ENCODE measurements at places on chromosomes 12 and 14.
A peak's percentile ranks its signal among the peaks of the same experiment; 100 is the strongest.

GRCh38 chr14:101444116-101444515, 117.2 kb upstream of the DIO3 start:
- DNase-seq: no peak

DNA sequence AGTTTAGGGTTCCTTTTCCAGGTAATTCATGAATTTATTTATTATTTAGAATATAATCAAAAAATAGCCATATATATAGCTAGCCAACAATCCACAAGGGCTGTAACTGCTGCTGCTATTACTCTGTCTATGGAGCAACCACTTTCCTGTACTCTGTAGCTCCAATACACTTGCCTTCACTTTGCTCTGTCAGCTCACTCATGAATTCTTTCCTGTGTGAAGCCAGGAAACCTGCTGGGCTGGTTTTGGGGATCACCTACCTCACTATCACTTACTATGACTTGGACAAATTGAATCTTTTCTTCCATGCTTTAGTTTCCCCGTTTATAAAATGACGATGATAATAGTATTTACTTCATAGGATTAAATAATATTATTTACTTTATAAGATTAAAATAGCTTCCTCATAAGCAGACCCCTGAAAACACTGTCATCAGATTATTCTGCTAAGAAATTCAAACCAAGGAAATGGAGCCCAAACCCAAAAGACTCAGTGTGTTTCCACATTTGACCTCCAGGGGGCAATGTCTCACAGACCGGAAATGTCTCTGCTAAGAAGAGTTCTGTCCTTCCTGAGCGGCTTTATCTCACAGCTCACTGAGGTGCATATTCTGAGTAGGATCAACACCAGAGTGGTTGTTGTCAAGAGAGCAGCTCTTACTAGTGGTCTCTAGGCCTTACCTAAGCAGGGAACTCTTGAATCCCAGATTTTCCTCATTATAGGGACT, 457.1 kb downstream of the DAD1 start:
- no peak for DNase-seq

DNA sequence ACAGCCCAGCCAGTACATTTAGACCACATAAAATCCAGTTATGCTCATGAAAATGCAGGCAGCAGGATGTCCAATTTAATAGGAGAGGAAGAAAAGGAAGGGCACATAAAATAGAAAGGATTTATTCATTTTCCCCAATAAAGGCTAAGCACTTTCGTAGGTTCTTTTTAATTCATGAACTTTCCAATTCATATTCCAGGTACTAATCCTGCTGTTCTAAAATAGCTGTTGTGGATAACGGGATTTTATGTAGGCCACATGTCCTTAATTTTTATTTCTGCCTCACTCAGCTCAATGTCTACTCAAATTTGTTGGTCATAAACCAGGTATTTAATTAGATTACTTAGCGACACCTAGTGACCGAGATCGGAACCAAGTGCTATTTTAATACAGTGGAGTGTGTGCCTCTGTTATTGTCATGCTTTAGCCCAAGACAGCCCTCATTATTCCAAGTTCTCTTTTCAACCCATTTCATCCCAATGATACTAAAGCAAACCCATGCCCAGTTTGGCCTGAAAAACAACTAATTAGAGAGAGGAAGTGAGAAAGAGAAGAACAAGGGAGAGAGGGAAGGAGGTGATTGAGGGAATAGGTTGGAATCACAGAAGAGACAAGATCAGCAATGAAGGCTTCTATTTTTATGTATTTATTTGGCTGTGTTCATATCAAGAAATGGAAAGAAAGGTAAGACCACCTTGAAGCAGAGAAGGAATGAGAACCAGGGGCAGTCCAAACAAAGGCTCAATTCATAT, 45.9 kb upstream of the IFNG-AS1 start:
- DNase-seq: peak; percentile 34

DNA sequence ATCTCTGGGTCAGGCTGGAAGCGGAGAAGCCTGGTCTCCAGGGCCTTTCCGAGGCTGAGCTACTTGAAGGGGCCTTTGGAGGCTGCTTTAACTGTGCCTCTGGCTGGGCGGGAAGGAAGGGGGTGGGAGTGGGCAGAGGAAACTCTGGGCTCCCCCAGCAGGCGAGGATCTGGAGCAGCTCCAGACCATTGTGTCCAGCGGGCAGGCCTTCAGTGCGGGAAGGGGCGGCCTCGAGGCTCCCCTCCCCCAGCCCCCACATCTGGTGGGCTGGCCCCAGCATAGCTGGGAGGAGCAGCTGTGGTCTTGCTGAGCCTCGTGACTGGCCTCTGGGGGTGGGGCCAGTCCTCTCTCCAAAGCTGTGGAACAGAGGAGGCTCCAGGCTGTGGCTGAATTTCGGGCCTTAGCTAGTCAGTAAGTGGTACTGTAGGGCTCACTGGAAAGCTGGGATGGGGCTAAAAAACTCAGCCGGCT, 3.4 kb downstream of the TAMALIN start:
- peak; percentile 64 for DNase-seq

DNA sequence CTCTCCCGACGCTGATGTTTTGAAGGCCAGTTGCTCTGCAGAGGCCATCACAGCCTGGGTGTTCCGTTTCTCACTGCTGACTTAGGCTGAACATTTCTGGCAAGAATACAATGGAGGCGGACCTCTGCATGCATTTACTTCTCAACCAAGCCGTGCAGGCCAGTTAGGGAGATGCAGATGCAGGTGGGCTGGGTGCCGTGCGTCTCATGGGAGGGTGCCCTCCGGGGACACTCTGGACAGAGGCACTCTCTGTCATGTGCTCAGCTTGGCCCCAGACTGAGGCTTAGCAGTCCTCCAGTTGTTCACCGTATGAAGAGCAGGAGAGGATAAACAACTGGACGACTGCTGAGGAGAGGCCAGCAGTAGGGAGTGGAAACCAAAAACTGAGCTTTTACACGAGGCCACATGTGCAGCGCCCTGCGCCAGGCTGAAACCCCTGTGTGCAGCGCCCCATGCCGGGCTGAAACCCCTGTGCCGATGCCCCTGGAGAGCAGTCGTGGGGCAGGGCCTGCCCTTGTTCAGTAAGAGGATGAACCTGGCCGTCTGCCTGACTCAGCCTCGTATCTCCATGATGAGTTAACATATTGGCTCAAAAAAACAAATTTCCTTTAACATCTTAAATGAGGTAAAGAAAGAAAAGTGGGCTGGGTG, 32.3 kb downstream of the DDX51 start:
- DNase-seq: no peak

- DNase-seq: no peak
Measured at GRCh38 chr12:31837913-31838312, 109.1 kb upstream of the AMN1 start.

- no peak for DNase-seq
Measured at GRCh38 chr14:92351750-92352149, 28.8 kb downstream of the SLC24A4 start.

GRCh38 chr14:36315159-36315853, 5.1 kb downstream of the MBIP start:
- no peak for DNase-seq

- DNase-seq: no peak
Measured at GRCh38 chr14:73465823-73466532, 7.6 kb upstream of the NUMB start.

GRCh38 chr14:37150414-37150813, 22.0 kb downstream of the SLC25A21 start:
- DNase-seq: no peak

- DNase-seq: no peak
Measured at GRCh38 chr12:130068741-130069140, 93.5 kb upstream of the FZD10 start.

DNA sequence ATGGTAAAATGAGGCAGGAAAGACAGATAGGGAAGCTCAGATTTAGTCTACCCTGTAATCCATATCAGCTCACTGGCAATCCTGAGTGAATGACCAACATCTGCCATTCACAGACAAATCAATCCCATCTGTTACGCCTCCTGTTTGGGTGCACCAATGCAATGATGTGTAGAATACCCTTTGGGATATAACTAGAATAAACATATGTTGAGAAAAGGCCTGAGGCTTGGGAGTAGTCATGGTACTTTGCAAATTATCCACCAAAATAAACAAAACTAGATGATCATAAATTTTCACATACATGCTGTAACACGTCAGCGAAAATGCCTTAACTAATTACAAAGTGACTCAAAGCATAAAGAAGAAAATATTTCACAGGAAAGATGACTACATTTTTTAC, 78.8 kb downstream of the KCNC2 start:
- no peak for DNase-seq

DNA sequence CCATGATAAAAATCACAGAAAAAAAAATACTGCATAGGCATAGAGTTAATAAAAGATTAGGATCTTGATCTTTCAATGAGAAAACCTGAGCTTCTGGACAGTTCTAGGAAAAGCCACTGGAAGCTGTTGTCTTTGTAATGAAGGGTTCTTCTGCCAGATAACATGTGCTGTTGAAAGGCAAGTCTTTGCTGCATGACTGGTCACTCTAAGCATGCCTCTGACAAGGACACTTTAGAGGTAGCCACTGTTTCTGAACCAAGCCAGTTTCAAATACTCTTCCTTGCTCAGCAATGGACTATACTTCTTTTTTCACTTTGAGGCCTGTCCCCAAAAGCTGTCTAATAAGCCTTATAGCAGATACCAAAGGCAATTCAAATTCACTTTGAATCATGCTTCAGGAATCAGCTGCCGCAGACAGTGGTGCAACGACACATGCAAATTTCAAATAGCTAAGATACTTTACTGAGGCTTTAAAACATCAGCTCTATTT, 70.2 kb downstream of the BTG1 start:
- DNase-seq: no peak

DNA sequence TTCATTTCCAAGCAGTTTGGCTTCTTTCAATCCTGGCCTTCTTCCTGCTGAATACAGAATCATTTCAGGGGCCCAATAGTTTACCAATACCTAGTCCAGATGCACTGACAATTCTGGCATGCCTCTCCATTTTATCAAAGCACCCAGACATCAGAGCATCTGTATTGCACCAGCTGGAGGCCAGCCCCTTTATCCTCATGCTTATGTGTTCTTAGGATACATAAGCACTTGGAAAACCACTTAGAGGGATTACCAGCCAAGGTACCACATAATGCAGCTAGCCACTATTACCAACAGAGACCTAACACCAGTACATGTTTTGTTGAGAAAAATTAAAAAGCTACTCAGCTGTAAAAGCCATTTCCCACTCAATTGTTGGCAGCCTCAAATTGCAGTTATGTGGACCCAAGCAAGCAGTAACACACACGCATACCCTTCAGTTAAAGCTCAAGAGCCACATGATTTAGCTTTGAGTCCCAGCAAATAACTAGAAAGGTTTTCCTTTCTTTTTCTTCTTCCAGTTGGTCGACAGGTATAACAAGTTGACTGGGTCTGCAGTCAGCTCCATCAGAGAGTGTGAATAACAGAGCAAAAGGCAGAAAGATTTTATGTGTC, 263.8 kb downstream of the DIO2 start:
- no peak for DNase-seq

DNA sequence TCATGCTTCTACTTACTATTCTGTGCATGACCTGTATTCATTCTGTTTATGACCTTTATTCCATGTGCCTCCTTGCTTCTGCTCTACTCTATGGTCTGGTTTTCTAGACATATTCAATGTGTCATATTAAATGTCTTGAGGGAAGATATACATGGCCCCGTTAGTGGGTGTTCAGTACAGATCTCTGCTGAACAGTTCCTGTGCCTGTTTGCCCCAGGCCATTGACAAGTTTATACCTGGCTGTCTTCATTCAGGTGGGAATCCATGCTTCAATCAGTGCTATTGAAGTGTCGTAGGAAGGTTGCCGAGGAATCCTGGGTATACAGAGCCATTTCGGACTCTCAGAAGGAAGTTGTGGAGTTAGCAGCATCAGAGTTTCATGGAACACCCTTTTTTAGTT, 7.4 kb upstream of the PPFIBP1 start:
- DNase-seq: no peak

GRCh38 chr12:68530965-68531364, 79.7 kb upstream of the RAP1B start:
- DNase-seq: no peak

GRCh38 chr12:57603815-57604453, 690 bp upstream of the DTX3 start:
- peak; percentile 58 for DNase-seq

DNA sequence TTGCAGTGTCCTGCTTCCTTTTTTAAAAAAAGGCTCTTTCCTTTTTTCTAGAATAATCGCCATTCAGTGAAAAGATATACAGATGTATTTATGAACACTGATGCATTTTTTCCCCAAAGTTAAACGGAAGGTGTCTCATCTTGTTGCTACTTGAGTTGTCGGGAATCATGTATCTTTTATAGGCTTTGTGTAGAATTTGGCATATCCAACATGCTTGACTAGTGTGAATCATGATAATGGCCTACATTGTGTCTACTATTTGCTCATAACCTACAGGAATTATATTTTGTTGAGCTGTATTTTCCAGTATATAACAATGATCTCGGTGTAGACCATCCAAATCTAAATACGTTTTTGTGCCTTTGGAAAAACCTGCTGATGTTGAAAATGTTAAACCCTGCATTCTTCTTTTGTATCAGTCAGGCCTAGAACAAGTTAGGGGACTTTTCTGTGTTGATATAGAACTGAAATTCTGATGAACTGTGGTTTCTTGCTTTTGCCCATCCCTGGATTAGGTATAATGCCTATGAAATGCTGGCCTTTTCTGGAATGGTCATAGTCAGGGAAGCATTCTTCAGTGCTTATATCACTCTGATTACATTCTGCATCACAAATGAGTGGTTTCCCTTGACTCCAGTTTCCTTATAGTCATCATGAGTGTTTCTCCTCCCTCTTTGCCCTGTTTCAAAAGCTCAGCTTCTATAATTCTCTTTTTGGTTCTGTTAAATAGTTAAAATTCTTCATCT, 10.8 kb downstream of the BMAL2 start:
- DNase-seq: no peak

GRCh38 chr14:62003701-62004100, 241.5 kb downstream of the SNAPC1 start:
- no peak for DNase-seq

DNA sequence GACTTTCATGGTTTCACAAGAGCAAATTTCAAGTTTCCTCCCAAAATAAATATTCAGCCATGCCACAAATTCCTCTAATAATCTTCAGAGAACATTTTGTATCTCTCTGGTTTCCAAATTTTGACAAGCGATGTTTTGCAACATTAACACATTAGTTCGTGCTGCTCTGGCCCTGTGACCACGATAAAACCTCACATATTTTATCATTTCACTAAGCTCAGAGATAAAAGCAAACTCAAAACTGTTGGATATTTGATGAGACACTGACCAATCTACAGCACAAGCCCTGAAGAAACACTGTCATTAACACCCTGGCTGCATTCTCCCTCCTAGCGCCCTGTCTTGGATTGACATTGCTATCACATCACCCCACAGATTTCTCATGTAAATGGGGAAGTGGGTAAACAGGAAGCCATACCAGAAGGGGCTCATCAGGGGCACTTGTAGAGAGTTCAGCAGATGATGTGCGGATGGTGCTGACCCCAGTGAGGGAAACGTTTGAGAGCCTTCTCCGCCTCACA, 264.3 kb downstream of the PRKD1 start:
- no peak for DNase-seq

GRCh38 chr12:1576410-1577241, 17.8 kb downstream of the FBXL14 start:
- no peak for DNase-seq

GRCh38 chr12:16118586-16118985, 158.9 kb downstream of the SLC15A5 start:
- DNase-seq: no peak

- DNase-seq: no peak
Measured at GRCh38 chr14:41549821-41550607, 56.7 kb upstream of the LRFN5 start.

Data from left colon (tissue), 2 donors.